ENCODE measurements at places on chromosomes 1 and 21.

- no peak overlapping the region for H3K4me3 ChIP-seq
- H3K36me3 ChIP-seq = no peaks in the 10 kb centered on the region
- H3K27ac ChIP-seq = no peak overlapping the region
- H3K27me3 ChIP-seq = no peaks in the 10 kb centered on the region
- no peaks in the 10 kb centered on the region for H3K4me1 ChIP-seq
Measured at GRCh38 chr21:32467291-32467690, 54.8 kb downstream of the EVA1C start.

GRCh38 chr1:34532113-34532512, 222.7 kb upstream of the GJB5 start:
- H3K4me3 ChIP-seq = no peak overlapping the region
- DNase-seq = no peak
- H3K27ac ChIP-seq = no peak overlapping the region
- H3K4me1 ChIP-seq = no peaks in the 10 kb centered on the region
- H3K27me3 ChIP-seq = peaks cover 18% of the 10 kb centered on the region

DNA sequence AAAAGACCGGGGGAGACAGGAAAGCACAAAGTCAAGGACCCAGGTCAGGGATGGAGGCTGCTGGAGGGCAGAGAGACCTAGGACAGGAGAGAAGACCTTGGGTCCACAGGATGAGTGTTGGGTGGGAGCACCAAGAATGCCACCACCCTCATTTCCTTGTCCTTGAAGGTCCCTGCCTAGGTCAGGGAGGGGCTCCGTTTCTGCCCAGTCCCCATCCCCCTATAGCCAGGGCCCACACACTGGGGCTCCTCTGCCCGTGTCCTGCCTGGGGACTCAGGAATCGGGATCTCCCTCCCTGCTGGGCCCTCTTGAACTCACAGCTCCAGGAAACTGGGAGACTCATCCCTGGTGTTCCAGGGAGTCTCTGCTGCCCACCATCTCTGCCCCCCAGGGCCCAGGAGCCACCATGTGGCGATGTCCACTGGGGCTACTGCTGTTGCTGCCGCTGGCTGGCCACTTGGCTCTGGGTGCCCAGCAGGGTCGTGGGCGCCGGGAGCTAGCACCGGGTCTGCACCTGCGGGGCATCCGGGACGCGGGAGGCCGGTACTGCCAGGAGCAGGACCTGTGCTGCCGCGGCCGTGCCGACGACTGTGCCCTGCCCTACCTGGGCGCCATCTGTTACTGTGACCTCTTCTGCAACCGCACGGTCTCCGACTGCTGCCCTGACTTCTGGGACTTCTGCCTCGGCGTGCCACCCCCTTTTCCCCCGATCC, 584 bp downstream of the TINAGL1 start:
- DNase-seq = no peak
- H3K4me3 ChIP-seq = no peak overlapping the region
- H3K36me3 ChIP-seq = no peaks in the 10 kb centered on the region
- peaks cover 3% of the 10 kb centered on the region for H3K4me1 ChIP-seq
- H3K27ac ChIP-seq = no peak overlapping the region
- H3K27me3 ChIP-seq = peaks cover 7% of the 10 kb centered on the region

DNA sequence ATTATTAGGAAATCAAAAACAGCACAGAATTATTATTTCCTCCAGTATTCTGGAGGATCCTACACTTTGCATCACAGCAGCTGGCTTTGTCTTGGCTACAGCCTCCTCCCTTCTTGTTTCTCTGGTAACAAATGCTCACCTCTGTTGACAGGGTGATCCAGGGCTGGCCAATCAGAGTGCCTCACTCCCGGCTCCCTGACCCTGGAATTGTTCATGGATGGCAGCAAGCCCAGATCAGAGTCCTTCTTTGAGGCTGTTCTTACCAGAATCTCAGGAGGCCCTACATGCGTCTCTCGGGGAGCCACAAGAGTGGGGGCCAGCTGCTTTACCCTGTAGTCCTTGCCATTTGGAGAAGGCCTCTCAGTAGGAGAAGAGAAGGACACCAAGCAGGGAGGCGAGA, 48.4 kb upstream of the IGSF5 start:
- no peaks in the 10 kb centered on the region for H3K4me1 ChIP-seq
- no peak overlapping the region for H3K27ac ChIP-seq
- no peak for DNase-seq

GRCh38 chr21:34129901-34130715, 56.7 kb downstream of the MRPS6 start:
- no peaks in the 10 kb centered on the region for H3K27me3 ChIP-seq
- peaks cover 65% of the 10 kb centered on the region for H3K36me3 ChIP-seq
- peaks cover 71% of the 10 kb centered on the region for H3K4me1 ChIP-seq
- H3K4me3 ChIP-seq = peak overlapping the region; percentile 53

DNA sequence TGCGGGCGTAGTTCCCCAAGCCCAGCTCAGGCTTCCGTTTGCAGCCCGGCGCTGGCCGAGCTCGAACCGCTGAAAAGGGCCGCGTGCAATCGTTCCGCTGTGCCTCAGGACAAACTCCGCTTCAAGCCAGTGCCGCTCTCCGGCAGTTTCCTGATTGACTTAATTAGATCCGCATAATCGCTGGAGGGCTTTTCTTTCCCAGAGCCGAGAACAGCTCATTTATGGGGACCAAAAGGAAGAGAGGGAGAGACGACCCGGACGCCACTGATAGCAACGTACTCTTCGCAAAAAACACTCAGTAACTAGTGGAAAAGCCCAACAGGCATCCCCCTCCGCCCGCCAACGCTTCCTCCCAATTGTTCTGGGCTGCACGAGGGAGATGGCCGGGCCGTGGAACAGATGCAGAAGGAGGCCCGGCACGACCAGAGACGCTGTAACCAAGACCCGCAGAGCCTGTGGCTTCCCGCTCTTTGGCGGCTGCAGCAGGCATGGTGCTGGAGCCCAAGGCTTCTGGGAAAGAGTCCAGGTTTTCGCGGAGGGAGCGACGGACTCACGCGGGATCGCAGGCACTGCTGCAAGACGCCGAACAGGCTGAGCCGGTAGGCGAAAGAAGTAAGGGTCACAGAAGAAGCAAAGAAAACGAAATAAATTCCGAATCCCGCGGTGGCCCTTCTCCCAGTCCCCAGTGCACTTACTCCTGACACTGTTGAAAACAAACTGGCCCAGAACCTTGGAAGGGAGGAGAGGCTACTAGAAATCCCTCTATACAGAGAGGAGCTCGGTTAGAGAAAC, 3.6 kb upstream of the FOXD2 start:
- DNase-seq = no peak
- H3K27me3 ChIP-seq = peaks cover 65% of the 10 kb centered on the region
- peak overlapping the region; percentile 41 for H3K4me3 ChIP-seq
- no peak overlapping the region for H3K27ac ChIP-seq
- peaks cover 45% of the 10 kb centered on the region for H3K4me1 ChIP-seq
